ENCODE measurements at places on chromosomes 1 and 21.

DNA sequence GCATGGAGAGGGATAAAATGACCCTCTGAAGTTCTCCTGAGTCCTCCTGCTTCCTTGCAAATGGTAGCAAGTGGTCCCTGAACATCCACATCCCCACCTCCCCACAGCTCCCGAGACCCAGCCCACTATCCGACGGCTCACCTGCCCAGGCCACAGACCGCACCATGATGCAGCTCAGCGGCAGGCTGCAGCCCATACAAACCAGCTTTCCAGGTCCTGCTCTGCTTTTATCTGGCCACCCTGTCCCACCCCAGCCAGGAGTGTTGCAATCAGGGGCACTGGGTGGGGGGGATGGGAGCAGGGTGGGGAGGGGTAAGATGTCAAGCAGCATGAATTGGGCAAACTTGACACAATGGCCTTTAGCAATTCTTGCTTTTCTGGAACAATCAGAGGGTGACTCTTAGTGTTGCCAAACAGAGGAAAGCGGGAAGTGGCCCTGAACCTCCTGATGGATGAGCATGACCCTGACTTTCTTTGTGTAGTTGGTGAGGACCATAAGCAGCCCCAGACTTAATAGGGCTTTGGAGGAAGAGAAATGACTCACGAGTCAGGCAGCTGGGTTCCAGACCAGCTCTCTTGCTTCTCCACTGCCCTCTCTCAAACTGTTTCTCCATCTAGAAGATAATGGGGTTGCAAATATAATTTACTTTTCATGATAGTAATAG is at the start of gene CHIT1:
TSS of gene CHIT1 (minus strand) at position 203 of the 665 bp plus-strand sequence. CDS start at position 166, 37 bp downstream.
- DNase-seq, result no peak

DNA sequence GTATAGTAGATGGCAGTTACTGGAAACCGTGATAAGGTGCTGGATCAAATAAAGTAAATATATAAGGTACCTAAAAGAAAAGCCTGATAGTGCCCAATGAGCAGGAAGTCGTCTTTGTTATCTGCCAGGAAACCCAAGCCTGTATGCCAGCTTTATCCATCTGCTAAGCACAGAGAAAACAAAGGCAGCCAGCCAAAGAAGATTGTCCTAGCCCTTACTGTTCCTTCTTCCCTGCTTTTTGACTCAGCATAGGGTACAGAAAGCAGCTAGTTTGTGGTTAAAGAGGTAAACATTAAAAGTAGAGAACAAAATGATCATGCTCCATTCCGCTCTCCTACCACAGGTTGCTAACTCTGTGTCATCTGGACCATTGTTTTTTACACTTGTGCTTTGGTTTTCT is 10.1 kb downstream of the KRTAP22-2 start:
- DNase-seq, result no peak

DNA sequence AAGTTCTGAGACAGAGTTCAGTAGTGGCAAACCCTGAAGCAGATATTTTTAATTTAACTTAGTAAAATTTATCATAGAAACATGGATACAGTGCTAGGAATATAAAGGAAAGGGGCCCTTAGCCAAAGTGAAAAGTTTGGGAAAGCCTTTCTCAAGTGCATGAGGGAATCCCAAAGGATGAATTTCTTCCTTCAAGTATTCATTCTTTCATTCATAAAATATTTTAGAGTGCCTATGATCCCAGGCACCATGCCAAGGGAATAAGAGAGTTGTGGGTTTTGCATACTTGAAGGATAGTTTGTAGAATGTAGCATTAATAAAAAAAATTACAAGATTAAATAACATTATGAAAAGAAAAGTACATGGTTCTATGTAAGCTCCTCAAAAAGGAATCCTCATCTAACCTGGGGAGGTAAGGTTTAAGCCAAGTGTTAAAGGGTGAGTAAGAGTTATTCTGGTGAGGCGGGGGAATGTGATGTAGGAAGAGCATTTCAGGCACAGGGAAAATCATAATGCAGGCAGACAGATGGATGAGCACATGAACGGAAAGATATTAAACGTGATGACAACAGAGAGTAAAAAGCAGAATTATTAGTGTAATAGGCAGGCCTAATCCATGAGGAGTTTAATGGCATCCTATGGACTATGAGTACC is 40.4 kb upstream of the NTNG1 start:
- no peak for DNase-seq

DNA sequence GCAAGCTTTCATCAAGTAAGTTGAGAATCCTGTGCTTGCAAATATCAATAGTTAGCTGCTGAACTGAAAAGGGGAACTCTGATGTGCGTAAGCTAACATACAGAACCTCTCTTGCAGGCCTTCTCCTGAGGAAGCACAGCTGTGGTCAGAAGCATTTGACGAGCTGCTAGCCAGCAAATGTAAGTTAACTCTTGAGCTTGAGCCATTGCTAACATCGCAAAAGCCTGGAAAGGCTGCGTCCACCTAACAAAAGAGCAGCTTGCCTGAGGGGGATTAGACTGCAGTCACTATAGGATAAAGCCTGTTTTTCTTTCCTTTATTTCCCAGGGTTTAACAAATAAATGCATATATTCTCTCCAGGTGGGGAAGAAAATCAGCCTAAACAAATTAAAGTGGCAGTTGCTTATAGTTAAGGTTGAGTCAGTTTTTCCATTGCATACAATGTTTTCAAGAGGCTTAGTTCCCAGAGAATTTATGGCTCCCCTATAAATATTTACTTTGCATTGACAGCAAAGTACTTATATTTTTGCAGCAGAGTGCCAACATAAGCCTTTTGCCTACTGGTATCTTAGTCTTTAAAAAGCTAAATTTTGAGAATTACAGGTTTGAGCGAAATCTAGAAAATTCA is 1.5 kb downstream of the RGS2 start:
- DNase-seq, result no peak

DNA sequence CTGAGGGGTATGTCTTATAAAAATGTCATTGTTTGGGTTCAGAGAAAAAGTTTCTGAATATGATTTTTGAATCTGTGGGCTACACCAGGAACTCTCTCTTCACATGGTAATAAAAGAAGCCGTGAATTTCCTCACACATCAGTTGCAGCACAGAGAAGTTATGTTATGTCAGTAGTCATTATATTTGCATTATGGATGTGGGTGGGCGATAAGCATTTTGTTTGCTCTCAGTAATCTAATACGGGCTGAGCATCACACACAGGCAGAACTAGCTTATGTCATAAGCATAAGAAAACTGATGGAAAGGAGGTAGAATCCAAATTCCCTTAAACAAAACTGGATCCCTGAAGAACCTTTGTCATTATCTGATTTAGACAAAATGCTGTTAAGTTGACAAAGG is 70.8 kb downstream of the PRDM2 start:
- no peak for DNase-seq

- no peak for DNase-seq
These were observed 35.2 kb downstream of the NVL start for GRCh38 chr1:224294775-224295174.

DNA sequence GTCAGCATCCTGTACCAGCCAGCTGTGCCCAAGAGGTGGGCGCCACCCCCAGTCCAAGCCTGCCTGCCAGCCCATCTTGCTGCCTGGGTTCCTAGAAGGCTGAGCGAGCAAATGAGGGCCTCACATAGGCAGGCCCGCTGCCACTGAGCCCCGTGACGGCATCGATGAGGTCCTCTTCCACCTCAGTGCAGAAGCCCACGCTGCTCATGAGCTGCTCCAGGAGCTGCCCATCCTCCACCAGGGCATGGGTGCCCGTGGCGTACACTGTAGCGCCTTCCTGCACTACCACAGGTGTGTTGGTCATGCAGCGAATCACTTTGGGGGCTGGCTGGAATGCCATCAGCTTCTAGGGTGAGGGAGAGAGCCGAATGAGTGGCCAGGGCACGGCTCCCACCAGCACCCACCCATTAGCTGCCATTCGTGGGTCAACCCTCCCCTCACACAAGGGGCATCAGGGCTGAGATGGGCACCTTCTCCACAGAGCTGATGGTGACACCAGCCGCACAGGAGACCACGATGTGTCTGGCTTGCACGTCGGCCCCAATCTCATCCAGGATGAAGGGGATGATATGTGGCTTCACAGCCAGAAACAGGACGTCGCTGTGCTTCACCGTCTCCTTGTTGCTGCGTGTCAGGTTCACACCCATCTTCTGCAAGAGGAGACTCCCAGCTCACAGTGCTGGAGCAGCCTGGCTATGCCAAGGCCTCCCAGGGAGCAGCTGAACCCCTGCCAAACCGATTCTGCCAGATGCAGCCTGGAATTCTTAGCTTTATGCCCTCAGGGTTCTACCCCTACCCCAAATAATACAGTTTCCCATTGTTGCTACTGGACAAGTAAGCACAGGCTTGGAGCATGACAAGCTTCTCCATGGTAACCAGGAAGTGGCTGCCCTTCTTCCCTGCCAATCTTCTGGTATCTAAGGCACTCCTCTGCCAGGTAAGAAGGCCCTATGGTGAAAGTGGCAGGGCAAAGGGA is 2.0 kb downstream of the PYCR2 start:
- DNase-seq, result no peak

- no peak for DNase-seq
These were observed 6.8 kb upstream of the KIAA1614 start for GRCh38 chr1:180905927-180906326.

GRCh38 chr1:1302006-1302430 is 5.7 kb downstream of the ACAP3 start:
- DNase-seq, result no peak

DNA sequence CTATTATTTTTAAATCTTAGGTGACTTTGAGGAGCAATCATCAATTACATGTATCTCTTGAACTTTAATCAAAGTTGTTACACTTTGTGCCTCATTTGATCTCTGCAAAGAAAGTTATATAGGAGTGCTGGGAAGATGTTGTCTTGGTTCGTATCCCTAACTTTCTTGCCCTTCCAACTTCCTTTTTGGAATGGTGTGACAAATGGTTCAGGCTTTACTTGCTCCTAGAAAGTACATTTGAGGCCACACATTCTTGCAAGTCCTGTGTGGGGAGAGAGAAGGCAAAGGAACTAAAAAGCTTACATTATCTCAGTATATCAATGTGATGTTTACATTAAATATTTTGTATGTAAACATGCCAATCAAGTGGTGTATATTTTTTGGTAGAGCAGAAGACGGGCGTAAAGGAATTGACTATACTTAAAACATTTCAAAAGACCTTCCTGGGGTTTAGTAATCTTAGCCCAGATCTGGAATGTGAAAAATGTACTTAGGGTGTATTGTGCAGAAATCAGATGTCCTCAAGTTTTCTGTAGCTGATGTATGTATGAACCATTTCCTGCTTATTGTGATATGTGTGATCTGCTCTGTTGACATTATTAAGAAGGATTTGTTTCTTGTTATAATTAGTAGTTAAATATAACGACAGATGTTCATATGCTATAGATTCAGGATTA is 59.2 kb downstream of the USP25 start:
- DNase-seq, result no peak

GRCh38 chr1:2287649-2288048 is 59.5 kb downstream of the SKI start:
- no peak for DNase-seq

DNA sequence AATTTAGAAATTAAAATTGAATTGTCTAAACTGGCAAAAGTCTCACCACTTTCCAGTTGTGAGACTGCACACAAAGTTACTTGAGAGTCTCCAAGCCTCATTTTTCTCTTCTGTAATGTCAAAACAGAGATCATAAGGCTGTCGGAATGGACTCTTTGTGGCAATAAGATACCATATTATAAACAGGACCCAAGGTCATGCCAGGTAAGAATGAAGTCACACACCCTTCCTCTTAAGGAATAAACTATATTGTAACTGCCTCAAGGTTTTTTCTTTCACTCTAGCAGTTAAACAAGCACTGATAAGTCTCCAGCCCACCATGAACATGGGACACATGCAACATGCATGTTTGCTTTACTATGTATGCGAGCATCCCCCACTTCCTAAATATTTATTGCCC is 50.1 kb upstream of the DIRAS3 start:
- DNase-seq, result no peak

- no peak for DNase-seq
These were observed 86.6 kb downstream of the PTBP2 start for GRCh38 chr1:96808191-96808590.

DNA sequence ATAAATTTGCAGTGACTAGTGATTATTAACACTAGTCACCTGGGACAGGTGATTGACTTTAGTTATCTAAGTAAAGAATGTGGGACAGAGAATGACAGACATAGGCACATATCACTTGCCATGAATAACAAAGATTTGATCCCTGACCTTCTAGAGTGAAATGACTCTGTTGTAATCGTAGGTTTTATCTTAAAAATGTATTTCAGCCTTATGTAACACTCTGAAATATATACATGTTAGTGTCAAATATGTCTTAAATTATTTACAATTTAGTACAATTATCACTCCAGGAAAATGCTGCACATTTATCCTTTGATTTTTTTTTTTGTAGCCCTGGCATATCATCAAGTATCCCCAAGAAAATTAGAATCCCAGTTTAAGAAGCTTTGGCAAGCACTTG is 186.4 kb upstream of the PTGFR start:
- no peak for DNase-seq

DNA sequence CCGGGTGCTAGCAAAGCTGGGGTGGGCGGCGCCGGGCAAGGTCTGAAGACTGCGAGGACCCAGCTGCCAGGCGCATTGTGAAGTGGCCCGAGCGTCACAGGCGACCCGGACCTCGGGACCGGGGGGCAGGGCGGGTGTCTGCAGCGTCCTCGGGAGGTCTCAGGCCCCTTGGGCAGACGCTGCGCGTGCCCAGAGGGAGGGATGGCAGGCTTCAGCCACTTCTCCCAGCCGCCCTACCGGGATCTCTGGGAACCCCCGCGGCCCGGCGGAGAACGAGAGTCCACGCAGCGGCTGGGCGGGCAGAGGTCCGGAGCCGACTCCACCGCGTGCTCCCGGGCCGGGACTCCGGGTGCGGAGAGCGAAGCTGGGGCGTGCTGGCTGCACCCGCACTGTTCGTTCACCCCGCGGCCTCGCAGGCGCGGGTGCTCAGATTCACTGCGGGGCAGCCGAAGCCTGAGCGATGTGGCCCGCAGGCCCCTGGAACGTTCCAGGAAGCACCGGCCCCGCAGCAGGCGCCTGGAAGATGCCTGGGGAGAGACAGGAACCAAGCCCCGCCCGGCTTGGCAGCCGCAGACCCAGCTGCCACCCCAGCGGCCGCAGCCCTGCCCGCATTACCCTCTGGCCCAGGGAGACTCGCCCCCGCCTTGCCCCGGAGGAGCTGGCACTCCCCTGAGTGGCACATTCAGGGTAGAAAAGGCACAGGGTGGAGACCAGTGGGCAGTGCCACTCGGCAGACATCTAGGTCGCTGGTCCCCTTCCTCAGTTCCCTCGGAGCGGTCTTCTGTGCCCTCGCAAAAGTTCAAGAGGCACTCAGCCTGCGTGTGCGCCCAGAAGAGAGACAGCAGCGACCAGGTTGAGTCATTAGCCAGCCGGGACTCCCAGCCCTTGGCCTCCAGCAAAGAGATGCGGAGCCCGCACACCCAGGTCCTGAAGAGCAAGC is at the start of gene CCDC185:
TSS of gene CCDC185 (plus strand) at position 141 of the 940 bp plus-strand sequence. CDS start at position 202, 61 bp downstream.
- DNase-seq, result no peak

- no peak for DNase-seq
These were observed 12.7 kb upstream of the HEYL start for GRCh38 chr1:39652105-39652504.

GRCh38 chr21:33023574-33024200 is 2.0 kb upstream of the OLIG2 start:
- no peak for DNase-seq

DNA sequence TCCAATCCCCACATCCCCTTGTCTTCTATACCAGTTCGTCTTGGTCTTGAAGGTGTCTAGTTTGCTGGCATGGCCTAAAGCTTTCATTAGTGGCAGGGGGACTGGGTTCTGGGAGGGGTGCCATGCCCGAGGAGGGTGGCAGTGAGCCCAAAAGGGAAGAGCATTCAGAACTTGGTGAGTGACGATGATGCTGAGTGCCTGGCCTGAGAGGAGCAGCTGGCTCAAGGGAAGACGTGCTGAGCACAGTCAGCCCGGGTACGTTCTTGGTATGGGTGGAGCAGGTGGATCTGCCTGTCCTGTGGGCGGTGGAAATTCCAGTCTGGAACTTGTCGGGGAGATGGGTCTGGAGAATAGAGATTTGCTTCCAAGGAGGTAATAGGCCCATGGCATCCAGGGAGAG is 4.6 kb downstream of the FDPS start:
- DNase-seq, result no peak
